ENCODE measurements at places on chromosomes 1 and 21. TPM values are rescaled to one million over a fixed set of nuclear protein-coding genes. Genes with fewer than 3 reads are reported as not detected.

GRCh38 chr21:22965455-22966135, 1967.4 kb downstream of the NCAM2 start:
- no peak for DNase-seq

GRCh38 chr1:6489383-6489765, 2.1 kb downstream of the PLEKHG5 start:
- DNase-seq: no peak

DNA sequence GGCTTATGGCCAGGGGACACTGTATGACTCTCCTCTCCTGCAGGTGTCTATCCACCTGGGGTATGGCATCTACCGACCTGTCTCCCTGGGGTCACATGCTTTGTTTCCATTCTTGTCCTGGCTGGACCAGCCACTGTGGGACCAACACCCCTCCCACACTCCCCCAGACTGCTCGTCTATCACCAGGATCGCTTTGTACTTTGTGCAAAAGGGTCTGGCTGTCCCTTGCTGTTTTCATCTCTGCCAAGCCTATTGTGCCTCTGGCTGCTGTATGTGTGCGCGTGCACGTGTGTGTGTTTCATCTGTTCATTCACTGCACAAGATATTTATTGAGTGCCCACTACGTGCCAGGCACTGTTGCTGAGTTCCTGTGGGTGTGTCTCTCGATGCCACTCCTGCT, 25.5 kb downstream of the ETNK2 start:
- DNase-seq: no peak

DNA sequence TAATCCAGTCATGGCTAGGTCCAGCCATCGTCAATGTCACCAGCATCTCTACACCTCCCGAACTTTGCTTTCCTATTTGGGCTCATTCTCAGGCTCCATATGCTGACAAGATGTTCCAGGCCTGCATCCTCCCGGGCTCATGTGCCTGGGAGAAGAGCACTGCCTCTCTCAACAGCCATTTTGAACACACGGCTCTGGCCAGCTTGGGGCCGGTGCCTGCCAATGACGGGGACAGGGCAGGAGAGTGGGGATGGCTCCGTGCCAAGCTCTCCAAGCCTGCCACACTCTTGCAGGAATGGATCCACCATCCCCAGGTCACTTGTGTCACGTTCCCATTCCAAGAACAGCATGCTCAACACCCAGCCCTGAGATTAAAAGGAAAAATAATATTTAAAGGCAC, 61.4 kb upstream of the PAX7 start:
- DNase-seq: no peak

DNA sequence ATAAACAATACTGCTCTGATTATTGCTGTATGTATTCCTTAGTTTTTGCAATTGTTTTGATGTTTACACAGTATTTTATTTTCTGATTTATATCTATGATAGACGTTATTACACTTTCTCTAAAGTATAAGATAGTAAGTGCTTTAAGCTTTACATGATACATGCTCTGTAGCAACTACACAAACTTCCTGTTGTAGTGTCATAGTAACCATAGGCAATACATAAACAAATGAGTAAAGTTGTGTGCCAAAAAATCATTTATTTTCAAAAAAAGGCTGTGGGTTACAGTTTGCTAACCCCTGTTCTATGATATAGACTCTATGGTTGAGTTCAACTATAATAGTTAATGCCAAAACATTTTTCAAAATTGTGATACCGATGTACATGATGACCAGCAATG, 1156.4 kb downstream of the AMY1C start:
- no peak for DNase-seq

The DCST2 gene
- 2.0 TPM for total RNA-seq

The DISP3 gene
- total RNA-seq: 2.3 TPM
